ENCODE measurements at places on chromosomes 12 and 14.

DNA sequence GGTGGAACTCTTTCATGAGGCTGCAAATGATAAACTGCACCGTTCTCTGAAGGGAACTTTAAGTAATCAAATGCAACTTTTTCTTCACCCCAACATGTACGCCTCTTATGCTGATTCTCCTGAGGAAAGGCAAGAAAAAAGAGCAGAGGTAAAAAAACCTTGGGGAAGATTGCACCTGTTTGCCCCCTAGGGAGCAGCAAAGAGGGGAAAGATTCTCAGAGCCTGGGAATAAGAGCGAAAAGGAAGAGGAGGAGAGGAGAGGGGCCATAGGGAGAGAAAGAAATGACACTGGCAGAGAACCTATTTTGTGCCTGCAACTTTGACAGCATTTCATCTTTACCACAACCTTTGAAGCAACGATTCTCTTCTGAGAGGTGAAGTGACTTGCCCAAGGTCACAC lies 254.6 kb downstream of the KSR2 start:
- no peak for DNase-seq

DNA sequence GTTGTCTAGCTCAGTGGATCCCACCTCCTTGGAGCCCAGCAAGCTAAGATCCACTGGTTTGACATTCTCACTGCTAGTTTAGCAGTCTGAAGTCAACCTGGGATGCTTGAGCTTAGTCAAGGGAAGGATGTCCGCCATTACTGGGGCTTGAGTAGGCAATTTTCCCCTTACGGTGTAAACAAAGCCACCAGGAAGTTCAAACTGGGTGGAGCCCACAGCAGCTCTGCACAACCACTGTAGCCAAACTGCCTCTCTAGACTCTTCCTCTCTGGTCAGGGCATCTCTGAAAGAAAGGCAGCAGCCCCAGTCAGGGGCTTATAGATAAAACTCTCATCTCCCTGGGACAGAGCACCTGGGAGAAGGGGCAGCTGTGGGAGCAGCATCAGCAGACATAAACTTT lies 16.7 kb upstream of the TAS2R43 start:
- no peak for DNase-seq

DNA sequence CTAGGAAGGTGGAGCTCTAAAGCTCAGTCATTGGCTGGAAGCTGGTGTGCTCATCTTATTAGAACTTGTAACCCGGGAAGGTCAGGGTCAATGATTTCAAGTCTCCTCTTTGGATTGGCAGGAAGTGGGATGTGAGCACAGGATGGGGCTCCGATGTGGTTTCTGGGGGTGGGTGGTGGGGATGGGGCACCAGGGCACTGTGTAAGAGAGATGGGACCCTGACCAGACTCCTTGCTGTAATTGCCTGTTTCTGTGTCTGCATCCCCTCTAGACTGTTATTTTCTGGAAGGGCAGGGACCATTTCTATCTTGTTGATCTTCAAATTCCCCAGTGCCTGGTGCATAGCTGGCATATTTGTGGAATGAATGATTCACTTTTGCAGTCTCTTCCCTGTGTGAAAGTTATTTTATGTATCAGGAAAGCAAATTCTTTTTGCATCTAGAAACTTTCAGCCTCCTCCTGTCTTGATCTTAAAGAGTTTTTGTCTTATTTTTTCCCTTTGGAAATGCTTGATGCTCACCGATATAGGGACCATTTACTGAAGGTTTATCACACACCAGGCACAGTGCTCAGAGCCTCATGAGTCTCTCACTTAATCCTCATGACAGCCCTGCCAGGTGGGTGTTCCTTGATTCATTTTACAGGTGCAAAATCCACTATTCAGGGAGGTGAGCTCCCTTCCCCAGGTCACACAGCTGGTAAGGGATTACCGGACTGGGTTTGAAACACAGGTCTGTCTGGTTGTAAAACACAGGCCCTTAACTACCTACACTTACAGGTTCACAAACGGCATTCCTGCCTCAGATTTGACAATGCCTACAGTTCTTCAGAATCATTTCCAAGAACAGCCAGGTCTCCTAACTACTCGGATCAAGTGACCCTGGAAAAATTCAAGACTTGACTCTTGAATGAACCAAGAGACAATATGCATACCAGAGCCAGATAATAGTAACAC lies 86.9 kb upstream of the IGF1 start:
- peak; percentile 93 for DNase-seq

DNA sequence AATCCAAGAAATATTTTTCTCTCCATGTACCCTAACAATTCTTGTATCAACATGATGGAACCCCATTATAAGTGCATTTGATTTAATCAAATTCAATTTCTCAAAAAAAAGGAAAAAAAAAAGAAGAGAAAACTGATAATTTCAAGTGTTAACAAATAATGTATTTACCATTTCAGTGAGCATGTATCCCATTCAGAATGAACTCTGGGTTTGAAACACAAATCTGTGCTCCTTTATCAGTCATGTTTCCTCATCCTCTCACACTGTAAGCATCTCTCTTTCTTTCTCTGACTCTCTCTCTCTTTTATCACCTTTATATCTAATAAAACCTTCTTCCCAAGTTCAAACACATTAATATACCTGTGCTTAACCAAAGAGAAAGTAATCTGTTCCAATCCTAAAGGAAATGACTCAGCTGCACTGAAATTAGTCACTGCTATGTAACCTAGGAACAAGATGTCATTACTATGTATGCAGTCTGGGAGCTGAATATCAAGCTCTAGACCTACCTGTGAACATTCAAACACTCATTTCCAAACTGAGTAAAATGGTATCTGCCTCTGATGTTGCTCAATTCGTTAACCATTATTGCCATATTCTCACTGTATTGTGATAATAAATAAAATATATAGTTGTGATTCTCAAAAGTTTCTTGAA lies 135.0 kb upstream of the LRIG3 start:
- DNase-seq, result peak; percentile 59

GRCh38 chr14:20873370-20874177 lies 17.6 kb upstream of the RNASE3 start:
- DNase-seq, result peak; percentile 70
